ENCODE measurements at places on chromosomes 6 and 20.

DNA sequence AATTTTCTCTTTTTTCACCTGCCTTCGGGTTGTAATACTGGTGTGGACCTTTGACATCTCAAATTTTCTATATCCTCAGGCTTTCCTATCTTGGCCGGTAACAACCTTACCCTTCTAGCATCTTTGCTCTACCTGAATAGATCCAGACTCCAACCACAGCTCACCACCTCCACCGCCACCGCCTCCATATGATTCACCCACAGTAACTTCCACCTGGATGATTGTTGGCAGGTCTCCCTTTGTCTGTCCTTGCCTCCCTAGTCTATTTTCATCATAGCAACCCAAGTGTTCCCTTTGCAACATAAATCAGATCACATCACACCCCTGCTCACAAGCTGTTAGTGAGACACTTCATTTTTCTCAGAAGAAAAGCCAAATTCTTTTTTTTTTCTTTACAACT is 525.8 kb upstream of the POU3F2 start:
- DNase-seq, result no peak

GRCh38 chr6:138204303-138204702 is 14.0 kb downstream of the PBOV1 start:
- no peak for DNase-seq

DNA sequence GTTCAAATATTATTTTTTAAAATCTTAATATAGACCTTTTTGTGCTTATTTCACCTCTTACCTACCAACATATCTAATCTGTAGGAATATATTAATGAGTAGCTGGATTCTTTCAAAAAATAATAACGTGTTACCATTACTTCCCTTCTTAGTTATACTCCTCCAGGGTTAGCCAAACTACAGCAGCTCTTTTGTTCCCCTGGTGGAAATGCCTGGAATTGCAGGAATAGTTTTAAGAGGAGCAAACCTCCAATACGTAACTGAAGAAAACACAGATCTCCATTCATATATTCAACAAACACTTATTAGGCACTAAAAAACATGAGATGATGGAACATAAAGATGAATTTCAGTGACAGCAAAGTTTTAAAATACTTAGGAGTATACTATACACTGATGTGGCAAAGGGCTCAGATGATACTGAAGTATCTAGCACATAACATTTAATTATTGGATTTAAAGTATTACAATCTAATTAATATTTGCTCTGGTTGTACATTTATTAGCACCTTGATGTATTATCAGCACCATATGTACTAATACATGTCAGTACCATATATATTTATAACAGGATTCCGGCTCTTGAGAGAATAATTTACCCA is 78.3 kb downstream of the TBX18 start:
- DNase-seq, result no peak

DNA sequence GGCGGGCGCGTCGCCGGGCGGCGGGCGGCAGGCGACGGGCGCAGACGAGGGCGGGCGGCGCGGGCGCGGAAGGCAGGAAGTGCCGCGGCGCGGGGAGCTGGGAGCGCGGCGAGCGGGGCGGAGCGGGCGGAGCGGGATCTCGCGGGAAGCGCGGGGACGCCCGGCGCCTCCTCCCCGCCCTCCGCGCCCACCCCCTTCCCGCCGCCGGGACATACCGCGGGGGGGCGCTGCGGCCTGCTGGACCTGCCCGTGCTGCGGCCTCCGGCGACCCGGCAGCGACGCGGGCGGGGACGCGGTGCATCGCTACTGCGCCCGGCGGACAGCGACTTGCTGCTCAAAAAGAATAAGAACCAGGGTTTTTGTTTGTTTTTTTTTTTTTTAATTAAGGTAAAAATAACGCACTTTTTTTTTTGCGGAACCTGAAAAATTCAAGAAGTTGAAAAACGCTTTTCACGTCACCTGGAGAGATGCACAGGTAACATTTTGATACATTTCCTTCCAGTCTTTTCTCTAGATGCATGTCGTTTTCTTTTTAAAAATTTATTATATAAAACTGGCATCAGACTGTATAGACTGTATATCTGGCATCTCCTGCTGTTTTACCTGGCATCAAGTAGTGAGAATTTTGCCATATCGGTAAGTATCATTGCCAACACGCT is at the start of gene CENPB:
TSS of gene CENPB (minus strand) at position 76 of the 659 bp plus-strand sequence. CDS start 257 bp downstream, outside the sequence.
- peak; percentile 92 for DNase-seq

DNA sequence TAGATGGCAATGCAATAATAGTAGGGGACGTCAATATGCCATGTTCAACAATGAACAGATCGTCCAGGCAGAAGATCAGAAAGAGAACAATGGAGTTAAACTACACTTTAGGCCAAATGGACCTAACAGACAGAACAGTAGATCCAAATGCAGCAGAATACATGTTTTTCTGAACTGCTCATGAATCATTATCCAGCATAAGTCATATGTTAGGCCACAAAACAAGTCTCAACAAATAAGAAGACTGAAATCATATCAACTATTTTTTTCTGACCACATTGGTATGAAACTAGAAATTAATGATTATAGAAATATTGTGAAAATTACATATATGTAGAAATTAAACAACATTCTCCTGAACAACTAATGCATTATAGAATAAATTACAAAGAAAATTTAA is 10.2 kb upstream of the DEFB125 start:
- no peak for DNase-seq

- no peak for DNase-seq
Observed at GRCh38 chr6:151917531-151918329, 110.2 kb downstream of the ESR1 start.

DNA sequence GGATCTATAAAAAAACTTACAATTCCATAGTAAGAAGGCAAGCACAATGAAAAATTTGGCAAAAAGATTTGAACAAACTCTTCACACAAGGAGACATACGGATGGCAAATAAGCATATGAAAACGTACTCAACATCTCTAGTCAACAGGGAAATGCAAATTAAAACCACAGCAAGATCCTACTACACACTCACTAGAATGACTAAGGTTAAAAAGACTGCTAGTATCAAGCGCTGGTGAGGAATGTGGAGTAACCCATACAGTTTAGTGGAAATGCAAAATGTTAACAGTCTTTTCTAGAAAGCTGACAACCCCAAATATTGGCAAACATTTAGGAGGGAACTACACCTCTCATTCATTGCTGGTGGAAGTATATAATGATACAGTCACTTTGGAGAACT is 175.9 kb upstream of the SGK1 start:
- DNase-seq, result no peak

GRCh38 chr6:161748535-161749416 is 474.9 kb upstream of the AGPAT4 start:
- DNase-seq, result peak; percentile 33

All from activated CD4-positive, alpha-beta T cell treated with anti-CD3 and anti-CD28 coated beads, Interleukin-2, amount 50 U/mL, for 48 hours (primary cell).